T-cell (primary cell): ENCODE measurements at places on chromosomes 7 and 10.

GRCh38 chr7:116951366-116952292, 1.7 kb upstream of the ST7 start:
- no peak for DNase-seq

DNA sequence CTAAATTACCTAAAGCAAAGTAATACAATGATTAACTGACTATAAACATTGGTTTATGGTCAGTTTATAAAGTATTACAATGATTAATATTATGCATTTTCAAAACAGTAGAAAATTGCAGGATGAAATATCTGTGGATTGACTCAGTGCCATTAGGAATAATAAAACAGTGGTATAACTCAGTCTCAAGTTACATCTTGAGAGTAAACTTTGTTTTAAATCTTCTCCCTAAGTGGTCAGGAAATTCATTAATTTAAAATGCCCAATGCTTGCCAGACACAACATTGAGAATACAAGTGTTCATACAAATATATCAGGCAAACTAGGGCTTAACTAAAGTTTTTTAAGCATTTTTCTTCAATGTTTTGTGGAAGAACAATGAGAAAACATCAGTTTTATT, 257.8 kb downstream of the ETV1 start:
- no peak for DNase-seq

- no peak for DNase-seq
These were observed 589.1 kb downstream of the MAGI2 start for GRCh38 chr7:78864339-78864738.

DNA sequence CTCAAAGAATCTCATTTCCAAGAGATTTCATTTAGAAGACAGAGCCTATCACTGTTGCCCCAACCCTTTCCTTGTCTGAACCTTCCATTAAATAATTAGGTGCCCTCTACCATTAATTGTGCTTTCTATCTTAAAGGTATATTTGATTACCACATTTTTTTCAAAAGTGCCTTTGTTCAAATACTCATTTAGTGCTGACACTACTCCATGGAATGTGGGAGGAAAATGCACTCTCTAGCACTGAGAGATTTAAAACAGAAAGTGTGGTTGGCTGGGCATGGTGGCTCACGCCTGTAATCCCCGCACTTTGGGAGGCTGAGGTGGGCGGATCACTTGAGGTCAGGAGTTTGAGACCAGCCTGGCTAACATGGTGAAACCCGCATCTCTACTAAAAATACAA, 119.8 kb downstream of the CACNA2D1 start:
- no peak for DNase-seq
